ENCODE measurements at places on chromosomes 5 and 9.
A peak's percentile ranks its signal among the peaks of the same experiment; 100 is the strongest.

DNA sequence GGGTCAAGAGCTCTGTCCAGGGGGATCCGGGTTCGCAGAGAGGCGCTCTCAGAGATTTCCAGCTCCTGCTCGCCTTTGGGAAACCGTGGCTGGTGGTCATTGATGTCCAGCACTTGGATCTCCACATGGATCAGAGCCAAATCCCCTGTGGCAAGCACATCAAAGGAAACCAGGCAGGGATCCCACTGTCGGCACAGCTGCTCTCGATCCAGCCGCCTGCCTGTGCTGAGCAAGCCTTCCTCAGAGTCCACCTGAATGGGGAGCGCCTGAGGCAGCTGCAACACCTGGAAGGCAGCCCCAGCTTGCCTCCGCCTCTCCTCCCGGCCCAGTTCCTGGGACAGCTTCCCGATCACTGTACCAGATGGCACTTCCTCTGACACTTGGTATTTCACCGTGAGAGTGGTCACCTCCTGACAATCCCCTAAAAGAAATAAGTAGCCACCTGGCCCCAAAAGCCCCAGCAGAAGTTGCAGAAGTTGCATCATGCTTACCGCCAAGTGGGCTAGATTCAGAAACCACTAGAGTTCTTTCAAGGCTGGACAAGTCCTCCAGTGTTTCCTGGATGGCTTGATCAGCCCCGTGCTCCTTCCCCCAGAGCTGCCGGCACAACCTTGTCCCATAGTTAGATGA lies 520 bp downstream of the PCDH12 start:
- DNase-seq = no peak

DNA sequence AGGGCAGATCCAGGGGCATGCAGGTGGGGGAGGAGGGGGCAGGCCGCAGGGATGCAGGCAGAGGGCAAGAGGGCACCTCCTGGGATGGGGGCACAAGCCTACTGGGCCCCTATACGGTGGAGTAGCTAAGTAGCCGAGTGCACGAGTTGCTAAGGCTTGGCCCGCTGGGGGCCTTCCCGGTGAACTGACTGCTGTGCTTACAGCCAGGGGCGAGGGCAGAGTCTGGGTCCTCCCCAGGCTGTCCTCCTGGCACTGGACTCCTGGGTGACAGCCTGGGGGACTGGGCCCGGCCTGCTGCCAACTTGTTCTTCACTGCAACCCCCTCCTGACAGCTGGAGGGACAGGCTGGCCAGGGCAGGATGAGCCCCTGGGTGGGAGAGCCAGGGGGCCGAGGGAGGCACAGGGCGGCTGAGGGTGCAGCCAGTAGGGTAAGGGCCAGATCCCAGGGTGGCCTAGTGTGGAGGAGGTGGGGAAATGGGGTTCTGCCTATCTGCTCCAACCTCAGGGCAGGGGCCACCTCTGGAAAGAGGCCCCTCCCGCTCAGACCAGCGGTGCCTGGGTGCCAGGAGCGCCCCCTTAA lies 1.7 kb upstream of the EGFL7 start:
- no peak for DNase-seq

DNA sequence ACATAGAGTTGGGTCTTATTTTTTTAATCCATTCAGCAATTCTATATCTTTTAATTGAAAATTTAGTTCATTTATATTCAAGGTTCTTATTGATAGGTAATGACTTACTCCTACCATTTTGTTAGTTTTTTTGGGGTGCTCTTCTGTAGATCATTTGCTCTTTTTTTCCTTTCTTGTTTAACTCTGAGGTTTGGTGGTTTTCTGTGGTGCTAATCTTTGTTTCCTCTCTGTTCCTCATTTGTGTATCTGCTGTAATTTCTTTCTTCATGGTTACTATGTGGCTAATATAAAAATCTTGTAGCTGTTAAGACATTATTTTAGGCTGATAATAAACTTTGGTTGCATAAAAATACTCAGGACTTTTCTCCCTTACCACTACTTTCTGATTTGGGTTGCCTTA lies 181.6 kb upstream of the DMRTA1 start:
- DNase-seq = no peak

- DNase-seq = no peak
These were observed 68.1 kb downstream of the RNF38 start for GRCh38 chr9:36332006-36332405.

DNA sequence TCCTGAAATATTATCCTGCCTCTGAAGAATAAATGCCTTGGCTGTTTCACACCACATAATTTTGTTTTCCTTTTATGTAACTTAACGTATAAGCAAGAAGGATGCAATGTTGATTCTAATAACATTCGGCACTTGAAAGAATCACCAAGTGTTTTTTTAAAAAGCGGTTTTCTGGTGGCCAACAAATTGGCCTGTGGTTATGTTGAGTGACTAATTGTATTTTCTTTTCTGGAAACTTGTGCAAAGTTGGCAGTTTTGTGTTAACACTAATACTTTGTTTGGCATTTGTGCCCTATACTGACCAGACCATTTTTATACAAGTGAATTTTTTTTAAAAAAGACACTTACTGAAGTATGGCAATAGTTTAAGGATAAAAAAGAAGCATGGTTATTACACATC lies 452.7 kb downstream of the BNC2 start:
- no peak for DNase-seq

- no peak for DNase-seq
These were observed 164.3 kb downstream of the ENC1 start for GRCh38 chr5:74476046-74476818.

GRCh38 chr9:16653491-16654399 lies 216.7 kb downstream of the BNC2 start:
- no peak for DNase-seq

- no peak for DNase-seq
These were observed 269.9 kb upstream of the MSX2 start for GRCh38 chr5:174454464-174454863.

DNA sequence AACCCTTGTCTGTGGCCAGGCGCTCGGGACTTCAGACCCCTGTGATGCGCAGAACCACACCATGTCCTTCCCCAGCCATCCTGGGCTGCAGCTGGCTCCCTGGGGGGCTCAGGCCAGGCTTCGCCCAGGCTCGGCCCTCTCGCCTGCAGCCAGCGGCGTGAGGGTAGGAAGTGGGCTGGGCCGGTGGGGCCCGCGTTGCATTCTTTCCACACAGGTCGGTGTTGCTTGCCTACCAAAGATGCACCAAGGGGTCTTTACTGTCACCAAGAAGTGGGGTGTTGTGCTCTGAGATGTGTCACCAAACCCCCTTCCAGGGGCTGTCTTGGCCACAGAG lies 48.3 kb upstream of the RNF130 start:
- no peak for DNase-seq

DNA sequence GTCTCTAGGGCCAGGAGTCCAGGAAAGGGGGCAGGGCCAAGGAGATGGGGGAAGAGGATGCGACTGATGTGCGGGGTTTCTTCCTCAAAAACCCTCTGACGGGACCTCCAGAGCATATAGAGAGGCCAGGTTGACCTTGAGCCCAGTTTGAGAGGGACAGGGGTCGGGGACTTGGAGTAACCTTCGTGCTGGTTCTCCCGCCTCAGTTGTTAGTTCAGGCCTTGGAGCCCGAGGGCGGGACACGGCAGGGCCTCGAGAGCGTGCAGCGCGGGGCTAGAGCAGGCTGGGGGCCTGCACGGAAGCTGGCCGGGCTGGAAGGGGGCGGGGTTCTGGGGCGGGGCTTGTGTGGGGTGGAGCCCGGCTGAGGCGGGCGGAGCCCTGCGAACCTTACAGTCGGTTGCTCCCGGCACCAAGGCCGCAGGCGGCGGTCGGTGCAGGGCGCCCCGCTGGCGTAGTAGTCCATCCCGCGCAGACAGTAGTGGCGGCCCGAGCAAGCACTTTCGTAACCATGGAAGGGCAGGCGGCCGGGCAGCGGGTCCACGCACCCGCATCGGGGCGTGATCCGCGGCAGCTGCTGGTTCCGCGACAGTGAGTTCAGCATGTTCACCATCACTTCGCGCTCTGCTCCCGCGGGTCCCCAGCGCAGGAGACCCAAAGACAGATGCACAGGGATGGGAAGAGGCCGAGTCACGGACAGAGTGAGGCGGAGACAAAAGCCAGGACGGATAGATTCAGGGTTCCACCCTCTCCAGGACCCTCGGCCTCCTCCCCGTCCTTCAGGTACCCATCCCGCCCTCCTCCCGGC lies 4.0 kb upstream of the MYORG start:
- peak; percentile 54 for DNase-seq

- DNase-seq = no peak
These were observed 6.3 kb upstream of the SMU1 start for GRCh38 chr9:33082538-33083326.

DNA sequence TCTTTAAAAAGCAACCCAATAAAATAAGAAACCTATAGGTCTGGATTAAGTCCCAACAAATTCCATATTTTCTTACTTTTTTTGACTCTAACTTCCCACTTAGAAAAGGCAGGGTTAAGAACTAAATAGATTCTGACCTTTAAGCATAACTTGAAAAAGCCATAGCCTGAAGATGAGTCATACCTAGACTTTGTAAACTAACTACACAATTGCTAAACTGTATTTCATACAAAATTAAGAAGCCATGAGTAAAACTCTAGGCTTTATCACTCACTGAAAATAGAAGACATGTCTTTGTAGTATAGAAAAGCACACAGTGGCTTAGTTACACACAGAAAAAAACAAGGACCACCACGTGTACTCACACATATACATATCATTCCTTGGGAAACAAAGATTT lies 51.5 kb downstream of the MLLT3 start:
- no peak for DNase-seq

DNA sequence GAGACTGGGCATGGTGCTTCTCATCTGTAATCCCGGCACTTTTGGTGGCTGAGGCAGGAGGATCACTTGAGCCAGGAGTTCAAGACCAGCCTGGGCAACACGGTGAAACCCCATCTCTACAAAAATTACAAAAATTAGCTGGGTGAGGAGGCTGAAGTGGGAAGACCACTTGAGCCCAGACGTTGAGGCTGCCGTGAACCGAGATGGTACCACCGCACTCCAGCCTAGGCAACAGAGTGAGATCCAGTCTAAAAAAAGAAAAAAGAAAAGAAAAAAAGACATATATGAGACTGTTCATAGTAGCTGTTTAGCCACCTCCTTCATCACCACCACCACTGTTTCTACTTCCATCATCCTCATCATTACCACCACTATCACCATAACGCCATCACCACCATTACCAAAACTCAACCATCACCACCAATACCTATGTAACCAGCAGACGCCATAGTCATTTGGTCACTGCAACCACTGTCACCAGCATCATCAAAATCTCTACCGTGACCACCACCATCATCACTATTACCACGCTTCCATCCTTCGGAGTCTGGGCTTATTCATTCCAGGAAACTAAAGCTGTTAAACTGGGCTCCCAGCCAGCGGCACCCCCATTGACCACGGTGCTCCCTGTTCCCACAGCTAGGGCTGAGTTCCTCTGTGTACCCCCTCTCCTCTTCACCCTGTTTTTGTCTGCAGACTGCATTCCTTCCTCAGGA lies 8.4 kb upstream of the KIF12 start:
- no peak for DNase-seq

Data from NCI-H2107 (cell line).